T47D (cell line): ENCODE measurements at places on chromosomes 1 and 21.
A peak's percentile ranks its signal among the peaks of the same experiment; 100 is the strongest.

DNA sequence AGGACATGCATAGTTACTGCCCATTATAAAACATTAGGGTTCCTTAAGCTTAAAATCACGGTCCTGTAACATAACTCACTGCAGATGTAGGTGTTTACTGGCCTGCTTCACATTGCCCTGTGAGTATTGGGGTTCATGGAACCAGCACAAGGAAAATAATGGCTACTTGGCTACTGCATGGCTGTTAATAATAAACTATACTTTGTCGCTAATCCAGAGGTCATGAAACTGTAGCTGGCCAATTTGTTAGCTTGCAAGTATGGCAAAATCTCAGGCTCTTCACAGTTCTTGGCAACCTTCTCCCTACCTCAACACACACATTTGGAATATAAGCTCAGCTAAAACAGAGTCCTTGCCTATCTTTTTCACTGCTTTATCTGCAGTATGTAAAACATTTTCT is 274.0 kb upstream of the NR5A2 start:
- no peak for DNase-seq

- DNase-seq, result no peak
Measured at GRCh38 chr1:163544441-163544840, 222.7 kb downstream of the NUF2 start.

DNA sequence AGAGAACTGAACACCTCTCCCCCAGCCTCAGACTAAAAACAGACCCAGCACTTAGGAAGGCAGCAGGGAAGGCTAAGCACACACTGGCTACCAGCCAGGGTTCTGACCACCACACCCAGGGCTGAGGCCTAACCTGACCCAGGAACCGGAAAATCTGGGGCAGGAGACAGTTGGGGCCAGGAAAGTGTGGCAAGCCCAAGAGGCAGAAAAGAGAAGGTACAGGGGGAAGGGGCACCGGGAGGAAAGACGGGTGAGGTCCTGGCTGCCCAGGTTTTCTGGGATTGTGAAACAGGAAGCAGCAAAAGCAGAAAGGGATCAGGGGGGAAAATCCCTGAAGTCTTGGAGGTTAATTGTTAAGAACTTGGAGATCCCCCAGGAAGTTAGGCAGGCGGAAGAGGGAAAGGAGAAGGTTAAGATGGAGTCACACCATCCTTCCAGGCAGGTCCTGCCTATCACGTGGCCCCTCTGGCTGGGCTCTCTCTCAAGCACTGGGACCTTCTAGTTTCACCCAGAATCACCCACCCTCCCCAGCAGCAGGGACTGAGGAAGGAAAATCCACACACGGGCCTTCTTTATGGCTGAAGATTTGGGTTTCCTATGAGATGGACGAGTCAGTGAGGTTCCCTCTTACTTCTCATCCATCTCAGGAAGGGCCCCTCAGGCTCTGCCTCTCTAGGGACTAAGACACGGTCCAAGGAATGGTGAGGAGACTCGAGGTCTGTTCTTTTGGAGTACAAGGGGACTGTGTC is 2.6 kb downstream of the HDGF start:
- DNase-seq, result no peak

DNA sequence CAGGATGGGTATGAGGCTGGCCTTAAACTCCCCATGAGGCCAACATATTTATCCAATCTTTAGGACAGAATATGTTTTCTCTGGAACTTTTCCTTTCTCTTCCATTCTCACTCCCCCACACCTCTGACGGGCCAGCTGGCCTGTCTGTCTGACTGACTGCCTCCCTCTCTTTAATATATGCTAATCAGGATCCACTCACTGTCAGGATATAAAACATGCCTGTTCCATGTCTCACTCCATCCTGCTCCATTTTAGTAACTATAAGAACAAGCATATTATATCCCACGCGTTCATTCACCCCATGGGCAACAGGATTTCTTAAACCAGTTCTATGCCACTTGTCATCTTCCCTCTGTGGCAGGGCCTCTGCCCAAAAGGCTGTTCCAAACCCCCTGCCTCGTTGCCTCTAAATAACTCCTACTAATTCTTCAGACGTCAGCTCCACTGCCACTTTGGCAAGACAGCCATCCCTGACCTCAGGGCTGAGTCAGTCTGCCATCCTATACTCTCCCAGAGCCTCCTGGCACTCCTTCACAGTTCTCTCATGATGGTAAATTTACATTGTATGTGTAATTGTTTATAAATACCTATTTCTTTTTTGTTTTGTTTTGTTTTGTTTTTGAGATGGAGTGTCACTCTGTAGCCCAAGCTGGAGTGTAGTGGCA is 84.3 kb upstream of the SPATA6 start:
- DNase-seq, result no peak

GRCh38 chr1:58136387-58136786 is 410.1 kb downstream of the OMA1 start:
- DNase-seq, result no peak

DNA sequence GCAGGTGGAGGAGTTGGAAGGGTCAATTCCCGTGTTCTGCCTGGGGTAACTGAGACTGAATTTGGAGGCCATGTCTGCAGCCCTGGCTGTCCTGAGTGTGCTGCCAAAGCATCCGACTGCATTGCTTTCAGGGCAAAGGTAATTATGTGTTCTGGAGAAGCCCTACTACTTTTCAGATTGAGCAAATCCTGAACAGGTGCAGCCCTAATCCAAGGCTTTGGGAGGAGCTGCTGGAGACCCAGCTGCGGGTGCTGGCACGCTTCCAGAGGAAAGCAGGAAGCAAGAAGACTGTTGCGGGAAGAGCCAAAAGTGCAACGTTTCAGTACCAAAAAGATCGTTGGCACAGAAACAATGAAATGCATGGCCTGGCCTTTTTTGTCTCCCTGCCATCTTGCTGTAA is 73.7 kb upstream of the NRIP1 start:
- no peak for DNase-seq

- DNase-seq, result peak; percentile 73
Measured at GRCh38 chr1:63322114-63322943, at the start of gene FOXD3. TSS of gene FOXD3 (plus strand) at chr1:63322567. CDS start at chr1:63323059, 492 bp downstream.

DNA sequence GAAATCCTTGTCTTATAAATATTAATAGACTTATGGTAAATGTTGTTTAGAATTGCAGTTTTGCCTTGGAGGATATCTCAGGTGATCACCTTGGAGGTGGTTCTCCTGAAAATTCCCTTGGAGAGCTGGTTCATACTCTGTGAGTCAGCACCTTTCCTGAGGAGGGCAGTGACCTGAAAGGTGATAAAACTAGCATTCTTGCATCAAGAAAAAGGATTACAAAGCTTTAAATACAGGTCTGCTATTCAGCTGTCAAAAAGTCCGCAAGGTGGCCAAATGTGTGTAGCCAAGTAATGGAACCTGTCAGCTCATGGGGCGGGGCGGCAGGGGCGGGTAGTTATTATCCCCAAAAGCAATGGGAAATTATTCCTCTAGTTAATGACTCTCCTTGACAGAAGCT is 52.8 kb upstream of the EDARADD start:
- DNase-seq, result no peak

DNA sequence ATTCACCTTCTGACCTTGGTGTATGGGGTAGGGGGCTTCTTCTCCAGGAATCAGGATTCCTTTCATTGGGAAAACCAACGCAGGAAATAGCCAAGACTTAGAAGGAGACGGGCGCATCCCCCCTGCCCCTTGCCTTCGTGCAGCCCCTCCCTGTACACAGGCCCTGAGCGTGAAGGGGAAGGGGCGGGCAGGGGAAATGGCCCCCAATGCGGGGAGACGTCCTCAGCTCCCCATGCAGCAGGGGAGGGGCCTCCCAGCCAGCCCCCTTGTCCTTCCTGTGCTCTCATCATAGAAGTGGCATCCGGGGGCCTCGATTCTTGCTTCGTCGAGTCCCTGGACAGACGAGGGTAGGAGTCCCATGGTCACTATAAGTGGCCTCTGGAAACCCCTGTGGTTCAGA is 116.9 kb downstream of the AJAP1 start:
- DNase-seq, result no peak

GRCh38 chr1:3560251-3560871 is 50.9 kb downstream of the MEGF6 start:
- DNase-seq, result no peak

DNA sequence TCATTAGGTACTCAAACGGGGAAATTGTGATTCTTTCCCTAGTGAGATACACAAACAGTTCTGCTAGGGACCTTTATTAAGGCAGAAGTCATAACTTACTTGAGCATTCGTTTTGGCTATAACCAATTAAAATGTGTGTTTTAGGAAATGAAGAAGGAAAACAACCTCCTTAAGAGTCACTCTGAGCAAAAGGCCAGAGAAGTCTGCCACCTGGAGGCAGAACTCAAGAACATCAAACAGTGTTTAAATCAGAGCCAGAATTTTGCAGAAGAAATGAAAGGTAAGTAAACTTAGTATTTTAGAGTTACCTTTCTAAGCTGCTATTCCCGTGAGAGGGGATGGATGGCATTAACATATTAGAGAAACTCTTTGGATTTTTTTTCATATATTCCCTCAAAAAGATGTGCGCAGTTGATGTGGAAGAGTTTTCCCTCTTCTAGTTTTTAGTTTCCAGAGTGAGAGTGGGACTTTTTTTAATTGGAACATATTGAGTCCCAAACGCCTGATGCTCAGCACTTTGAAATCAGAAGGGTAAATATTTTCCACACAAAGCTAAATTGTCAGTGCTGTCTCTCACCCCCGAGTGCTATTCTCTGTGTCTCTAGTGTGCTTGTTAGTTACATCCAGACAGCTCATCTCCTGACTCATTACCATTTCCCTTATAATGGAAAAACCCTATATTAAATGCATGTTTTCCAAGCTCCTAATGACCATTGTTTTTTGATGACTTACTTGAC is 34.9 kb downstream of the CENPF start:
- DNase-seq, result no peak

DNA sequence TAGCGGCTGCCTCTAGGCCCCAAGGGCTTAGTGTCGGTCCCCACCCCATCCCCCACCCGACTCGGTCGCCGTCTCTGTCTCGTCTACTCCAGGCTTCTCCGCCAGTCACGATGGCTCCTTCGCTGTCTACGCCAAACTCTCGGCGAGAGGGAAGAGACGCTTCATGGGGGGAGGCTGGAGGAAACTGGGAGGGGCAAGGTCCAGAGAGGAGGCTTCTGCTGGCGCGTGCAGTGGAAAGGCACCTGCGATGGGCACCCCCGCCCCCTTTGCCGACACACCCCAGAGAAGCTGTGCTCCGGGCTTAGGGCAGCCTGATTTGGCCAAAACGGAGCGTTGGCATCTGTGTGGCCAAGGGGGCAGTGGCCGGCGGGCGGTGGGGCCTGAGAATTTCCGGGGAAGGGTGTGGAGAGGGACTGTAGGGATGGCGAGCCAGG is 1.2 kb upstream of the CSMD2 start:
- no peak for DNase-seq

DNA sequence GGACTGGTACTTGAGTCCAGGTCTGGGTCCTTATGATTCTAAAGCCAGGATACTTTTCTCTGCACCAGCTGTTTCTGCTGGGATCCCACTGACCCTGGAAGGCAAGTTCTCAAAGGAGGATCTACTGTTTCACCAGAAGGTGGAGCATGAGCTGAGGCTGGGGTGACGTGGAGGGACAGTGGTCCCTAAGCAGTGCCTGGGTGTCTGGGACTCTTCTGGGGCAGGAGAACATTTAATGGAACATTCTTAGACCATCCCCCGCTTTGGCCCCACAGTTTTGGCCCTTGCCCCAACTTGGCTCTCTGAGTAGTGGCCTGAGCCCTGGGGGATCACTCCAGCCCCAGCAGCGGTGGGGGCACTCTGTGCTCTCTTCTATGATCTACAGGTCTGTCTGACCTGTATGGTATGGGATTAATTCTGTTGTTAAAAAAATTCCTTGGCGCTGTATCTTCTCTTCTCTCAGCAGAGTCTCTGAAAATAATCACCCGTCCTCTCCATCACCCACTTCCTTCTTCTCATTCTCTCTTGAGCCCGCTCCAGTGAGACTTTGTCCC is 60.3 kb upstream of the CSF3R start:
- peak; percentile 15 for DNase-seq

DNA sequence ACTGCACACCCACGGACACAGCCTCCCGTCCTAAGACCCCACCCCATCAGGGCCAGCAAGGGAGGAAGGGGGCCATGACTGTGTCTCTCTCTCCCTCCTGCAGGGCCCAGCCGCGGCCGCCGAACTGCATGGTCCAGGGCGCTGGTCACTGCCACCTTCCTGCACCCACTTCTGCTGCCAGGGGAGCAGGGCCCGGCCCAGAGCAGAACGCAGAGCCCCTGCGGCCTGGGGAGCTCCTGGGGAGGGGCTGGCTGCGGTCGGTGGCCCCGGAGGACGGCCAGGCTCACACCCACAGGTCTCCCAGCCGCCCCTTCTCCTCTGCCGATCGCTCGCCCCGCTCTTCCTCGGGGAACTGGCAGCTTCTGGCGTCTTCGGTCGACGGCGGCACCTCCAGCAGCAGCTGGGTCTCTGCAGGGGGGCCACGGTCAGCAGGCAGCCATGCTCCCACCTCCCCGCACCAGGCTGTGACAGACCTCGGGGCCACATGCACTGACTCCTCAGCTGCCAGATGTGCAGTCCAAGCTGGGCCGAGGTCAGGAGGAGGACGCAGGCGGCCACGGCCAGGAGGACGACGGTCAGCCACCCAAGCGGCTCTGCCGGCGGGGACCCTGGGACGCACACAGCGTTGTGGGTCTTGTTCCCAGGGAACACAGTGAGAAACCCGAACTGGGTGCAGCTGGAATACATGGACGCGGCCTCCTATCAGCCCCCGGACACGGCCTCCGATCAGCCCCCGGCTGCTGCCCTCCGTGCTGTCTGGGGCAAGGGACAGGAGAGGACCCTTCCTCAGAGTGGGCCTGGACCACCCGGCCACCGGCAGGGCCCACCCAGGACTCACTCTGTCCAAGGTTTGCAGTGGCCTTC is 2.6 kb downstream of the TNFRSF18 start:
- DNase-seq, result no peak
